CD4-positive, alpha-beta T cell treated with Interleukin-12 subunit alpha and Interleukin-12 subunit beta, for 1 hour (primary cell): ENCODE measurements at places on chromosomes 7 and 10.

GRCh38 chr7:117824592-117824991 is 48.6 kb downstream of the CTTNBP2 start:
- no peak for DNase-seq

DNA sequence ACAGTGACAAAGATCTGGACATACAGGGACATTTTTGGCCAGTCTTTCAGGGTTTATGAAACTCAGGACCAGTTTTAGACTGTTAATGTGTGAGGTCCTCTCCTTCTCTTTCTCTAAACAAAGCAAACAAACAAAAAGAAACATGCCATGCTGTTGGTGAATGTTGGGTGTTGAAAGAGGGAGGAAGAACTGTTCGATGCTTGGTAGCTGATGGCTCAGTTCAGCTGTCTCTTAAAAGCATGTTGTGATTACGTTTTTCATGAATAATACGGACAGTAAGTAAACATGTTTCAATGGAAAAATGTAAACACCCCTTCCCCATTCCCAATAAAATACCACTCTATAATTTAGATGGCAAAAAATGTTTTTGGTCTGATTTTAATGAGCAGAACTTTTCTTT is 219.1 kb downstream of the SEC23IP start:
- DNase-seq = no peak

GRCh38 chr7:116423499-116423898 is 76.0 kb upstream of the CAV2 start:
- no peak for DNase-seq

GRCh38 chr10:50416881-50417280 is 165.6 kb upstream of the ASAH2 start:
- no peak for DNase-seq

GRCh38 chr7:71905821-71906220 is 506.3 kb downstream of the CALN1 start:
- no peak for DNase-seq

DNA sequence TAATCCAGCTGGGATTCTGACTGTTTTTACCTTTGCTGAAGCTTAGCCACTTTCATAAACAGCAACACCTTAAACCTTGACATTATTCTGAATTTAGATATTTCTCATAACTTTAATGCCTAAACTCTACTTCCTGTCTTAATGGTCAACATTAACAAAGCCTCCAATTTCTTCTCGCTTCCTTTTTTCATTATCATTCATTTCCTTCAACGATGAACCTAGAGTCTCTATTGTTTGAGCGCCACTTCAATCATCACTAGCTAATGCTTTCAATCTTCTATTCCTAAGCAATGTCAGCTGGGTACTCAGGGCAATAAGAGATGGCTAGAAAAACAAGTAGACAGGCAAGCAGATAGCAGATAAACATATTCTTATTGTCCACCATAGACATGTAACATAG is 96.6 kb upstream of the TMEM196 start:
- DNase-seq = no peak

- DNase-seq = no peak
Measured at GRCh38 chr7:4048336-4048735, 633.8 kb upstream of the FOXK1 start.

GRCh38 chr10:47137311-47137851 is 162.6 kb upstream of the GDF10 start:
- no peak for DNase-seq

GRCh38 chr10:4013651-4014121 is 228.7 kb upstream of the KLF6 start:
- peak; percentile 30 for DNase-seq
